ENCODE measurements at places on chromosomes 3 and 15. TPM values are rescaled to one million over a fixed set of nuclear protein-coding genes. Genes with fewer than 3 reads are reported as not detected.

The MUSTN1 gene
- 3.5 TPM for total RNA-seq

The MASP1 gene
- 0.55 TPM for total RNA-seq

The STAC gene
- total RNA-seq: 9.4 TPM

The DUSP7 gene
- 40.6 TPM for total RNA-seq

DNA sequence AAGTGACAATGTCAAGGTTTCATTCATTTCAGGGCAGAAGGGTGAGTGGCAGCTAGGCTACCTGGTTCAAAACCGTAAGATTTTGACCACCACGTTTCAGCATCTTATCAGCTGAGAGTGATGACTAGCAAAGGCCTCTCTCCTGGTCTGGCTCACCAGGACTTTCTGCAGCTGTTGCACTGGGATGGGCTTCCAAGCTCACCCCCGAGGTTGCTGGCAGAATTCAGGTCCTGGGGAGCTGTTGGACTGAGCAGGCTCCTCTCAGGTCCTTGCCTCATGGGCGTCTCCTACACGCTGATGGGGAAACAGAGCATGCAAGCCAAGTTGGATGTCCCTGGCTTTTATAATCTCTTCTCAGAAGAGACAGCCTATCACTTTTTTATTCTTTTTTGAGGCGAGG, 88.8 kb upstream of the RNU6-1 start:
- H3K36me3 ChIP-seq: no peaks in the 10 kb centered on the region
- no peak overlapping the region for H3K4me3 ChIP-seq

GRCh38 chr3:133574260-133574881, 885 bp downstream of the CDV3 start:
- peaks cover 24% of the 10 kb centered on the region for H3K4me1 ChIP-seq
- peak; percentile 72 for DNase-seq
- H3K27me3 ChIP-seq: no peaks in the 10 kb centered on the region
- no peaks in the 10 kb centered on the region for H3K36me3 ChIP-seq

GRCh38 chr15:95086531-95087252, 855.3 kb downstream of the MCTP2 start:
- DNase-seq: no peak
- no peaks in the 10 kb centered on the region for H3K36me3 ChIP-seq
- H3K27me3 ChIP-seq: no peaks in the 10 kb centered on the region
- H3K4me3 ChIP-seq: no peak overlapping the region
- no peak overlapping the region for H3K27ac ChIP-seq

DNA sequence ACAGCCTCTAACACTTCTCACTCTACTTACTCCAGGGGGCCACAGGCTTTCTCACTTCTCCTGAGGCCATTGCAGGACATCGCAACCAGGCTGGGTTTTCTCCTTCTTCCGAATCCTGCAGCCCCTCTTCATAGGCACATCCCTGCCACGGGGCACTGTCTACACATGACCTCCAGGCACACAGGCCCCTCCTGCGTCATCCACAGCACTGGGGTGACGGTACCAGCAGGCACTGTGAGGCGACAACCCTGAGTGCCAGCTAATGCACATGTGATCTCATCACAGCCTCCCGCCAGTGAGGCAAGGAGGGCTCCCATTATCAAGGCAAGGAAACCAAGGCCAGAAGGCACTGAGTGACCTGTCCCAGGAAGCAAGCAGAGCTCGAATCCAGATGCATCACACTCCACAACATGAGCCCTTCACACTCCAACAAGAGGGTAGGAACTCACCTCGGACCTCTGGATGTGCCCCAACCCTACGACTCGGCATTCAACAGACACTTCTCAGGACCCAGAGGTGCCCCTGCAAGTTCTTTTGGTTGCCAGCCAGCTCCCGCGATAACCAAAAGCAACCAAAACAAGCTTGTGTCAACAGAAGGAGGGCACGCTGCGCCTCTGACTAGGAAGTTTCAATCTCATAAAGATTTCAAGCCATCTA, 16.7 kb downstream of the FAM174B start:
- no peak overlapping the region for H3K4me3 ChIP-seq
- no peak for DNase-seq
- no peaks in the 10 kb centered on the region for H3K36me3 ChIP-seq
- no peak overlapping the region for H3K27ac ChIP-seq

- no peaks in the 10 kb centered on the region for H3K27me3 ChIP-seq
- no peak overlapping the region for H3K4me3 ChIP-seq
- no peaks in the 10 kb centered on the region for H3K4me1 ChIP-seq
- DNase-seq: no peak
These were observed 78.8 kb downstream of the EOMES start for GRCh38 chr3:27643355-27643754.

DNA sequence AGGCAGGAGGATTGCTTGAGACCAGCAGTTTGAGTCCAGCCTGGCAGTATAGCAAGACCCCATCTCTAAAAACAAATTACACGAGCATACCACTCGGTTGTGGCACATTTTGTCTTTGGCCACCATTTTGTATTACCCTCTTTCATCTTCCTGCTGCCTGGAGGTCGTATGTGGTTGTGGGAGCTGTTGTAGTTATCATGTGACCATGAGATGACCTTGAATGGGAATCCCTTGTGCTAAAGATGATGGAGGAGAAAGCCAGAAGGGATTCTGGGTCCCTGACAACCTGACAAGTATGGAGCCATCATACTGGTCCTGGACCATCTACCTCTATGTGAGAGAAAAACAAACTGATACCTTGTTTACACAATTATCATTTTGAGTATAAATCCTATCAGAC, 45.2 kb upstream of the BHLHE40 start:
- no peak for DNase-seq
- no peak overlapping the region for H3K27ac ChIP-seq
- no peak overlapping the region for H3K4me3 ChIP-seq
- H3K27me3 ChIP-seq: no peaks in the 10 kb centered on the region

DNA sequence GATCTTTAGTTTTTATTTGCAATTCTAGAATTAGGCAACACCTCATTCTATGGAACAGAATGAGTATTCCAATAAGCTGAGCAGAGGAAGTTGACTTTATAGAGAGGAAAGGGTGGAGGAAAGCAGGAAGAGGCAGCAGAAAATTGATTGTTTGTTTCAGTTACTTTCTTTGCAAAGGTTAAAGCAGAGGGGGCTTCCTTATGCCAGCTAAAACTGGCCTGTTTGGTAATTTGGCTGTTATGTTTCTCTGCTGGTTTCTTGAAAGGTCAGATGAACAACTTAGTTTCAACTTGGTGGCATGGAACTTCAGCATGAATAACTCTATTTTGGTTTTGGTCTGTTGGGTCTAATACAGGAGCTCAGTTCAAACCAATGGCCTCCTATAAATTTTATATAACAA, 190.9 kb upstream of the IL12A start:
- no peak for DNase-seq
- no peaks in the 10 kb centered on the region for H3K4me1 ChIP-seq
- H3K27ac ChIP-seq: no peak overlapping the region

DNA sequence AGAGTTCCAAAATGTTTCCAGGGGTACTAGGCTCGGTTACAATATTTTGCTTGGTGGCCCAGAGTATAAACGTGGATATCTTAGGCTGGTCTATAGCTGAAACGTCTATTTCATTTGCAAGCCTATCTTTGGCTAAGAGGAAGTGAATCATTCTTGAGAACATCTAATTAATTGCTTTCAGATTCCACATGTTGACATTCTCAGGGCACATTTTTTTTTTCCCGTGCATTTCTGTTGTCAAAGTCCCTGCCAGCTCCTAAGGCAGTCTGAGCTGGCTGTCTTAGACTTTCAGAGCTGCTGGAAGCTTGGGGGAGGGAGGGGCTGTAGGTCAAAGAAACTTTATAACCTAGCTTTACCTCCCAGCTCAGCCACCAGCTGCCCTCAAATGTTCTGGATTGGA, 23.2 kb upstream of the LAMP3 start:
- no peak for DNase-seq
- H3K27ac ChIP-seq: no peak overlapping the region
- H3K36me3 ChIP-seq: no peaks in the 10 kb centered on the region
- no peaks in the 10 kb centered on the region for H3K27me3 ChIP-seq
